Suppressor macrophage treated with lipopolysaccharide for 4 hours (primary cell): ENCODE measurements at places on chromosomes 11 and 22.
A peak's percentile ranks its signal among the peaks of the same experiment; 100 is the strongest.

DNA sequence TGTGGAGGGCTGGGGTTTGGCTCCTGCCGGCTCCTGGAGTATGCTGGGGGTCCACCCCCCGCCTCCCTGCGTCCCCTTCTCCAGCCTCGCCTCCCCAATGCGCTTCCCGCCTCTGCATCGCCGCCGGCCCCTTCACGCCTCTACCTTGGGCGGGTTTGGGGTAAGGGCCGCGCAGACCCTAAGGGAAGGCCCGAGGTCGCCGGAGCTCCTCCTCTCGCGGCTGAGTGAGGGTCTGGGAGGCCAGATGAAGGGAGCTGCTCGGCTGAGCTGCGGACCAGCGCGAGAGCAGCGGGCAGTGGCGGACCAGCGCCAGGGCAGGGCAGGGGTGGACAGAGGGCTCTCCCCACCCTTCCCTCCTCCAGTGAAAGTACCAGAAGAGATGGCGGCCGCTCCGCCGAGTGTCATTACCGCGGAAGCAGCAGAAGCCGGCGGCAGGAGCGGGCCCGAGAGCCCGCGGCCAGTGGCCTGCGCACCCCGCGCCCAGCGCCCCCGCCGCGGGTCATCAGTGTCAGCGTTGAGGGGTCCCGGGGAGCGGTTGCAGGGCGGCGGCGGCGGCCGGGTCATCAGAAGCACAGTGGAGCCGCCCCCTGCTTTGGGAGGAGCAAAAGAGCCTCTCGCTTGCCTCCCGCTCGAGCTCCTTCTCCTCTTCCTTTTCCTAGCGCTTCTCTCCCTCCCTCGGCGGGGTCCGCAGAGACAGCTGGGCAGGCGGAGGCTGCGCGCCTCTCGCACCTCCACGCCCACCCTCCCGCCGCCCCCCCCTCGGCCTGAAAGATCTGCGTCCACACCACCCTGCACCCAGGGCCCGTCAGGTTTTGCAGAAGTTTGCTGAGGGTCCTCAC is 255.6 kb upstream of the CADM1 start:
- peak; percentile 48 for DNase-seq

DNA sequence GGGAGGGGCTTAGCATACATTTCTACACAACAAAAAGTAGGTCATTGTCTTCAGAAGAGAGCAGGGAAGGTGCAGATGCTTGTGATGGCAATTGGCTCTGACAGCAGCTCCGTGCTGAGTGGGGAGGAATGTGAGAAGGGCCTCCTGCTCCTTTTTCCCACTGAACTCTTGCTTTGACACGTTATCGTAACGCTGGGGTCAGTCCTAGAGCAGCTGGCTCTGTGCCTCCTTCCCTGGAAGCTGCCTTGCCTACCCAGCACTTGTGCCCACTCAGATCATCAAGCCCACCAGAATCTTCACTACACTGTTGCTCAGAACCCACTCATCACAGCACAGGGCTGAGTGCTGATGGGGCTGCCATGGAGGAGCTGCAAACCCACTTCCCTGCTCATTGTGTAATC is 14.9 kb upstream of the NAV2 start:
- DNase-seq: no peak

DNA sequence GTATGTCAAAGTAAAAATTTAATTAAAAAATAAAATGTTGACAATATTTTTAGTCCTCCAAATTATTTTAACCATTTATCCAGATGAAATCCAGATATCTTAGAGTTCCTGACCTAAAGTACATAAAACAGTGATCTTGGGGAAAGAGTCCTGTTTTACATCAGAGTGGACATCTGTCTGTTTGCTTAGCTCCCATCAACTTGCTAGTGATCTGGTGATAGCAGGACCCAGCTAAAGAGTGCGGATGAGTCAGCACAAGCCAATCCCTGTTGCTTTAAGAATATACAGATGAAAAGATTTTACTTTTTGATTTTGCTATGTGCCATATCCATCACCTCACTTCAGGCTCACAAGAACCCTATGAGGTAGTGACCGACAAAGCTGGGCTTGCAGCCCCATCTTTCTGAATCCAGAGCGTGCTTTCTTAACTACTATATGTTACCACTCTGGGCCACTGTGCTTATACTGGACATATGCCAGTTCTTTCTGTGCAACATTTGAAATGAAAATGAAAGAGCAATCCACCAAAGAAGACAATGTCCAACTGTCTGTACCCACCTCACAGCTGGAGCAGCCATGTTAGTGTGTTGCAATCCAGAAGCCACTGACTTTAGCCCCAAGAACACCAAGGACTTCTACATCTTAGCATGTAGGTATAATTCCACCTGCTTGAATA is 167.6 kb upstream of the SESN3 start:
- peak; percentile 8 for DNase-seq

DNA sequence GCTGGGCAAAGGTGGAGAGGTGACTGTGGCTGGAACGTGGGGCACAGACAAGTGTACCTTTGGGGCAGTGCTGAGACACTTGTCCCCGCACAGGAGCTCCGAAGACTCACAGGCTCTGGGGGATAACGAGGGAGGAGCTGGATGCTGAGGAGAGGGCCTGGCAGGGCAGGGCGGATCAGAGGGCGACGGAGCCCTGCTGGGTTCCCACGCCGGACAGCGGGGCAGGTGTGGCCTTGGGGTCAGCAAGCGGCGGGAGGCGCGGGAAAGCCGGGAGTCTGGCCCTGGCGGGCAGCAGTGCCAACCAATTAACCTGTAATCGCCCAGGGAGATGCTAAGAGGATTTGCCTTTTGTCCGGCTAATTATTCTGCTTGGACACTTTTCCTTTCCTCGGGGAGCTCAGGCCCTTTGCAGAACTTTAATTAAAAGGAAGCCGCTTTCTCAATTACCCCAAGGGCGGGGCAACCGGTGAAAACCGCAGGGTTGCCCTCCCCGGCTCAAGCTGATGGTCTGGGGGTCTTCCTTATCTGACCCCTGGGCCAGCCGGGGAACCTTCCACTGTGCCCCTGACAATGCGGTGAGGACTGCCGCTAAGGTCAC is 71.5 kb downstream of the WNT7B start:
- no peak for DNase-seq

DNA sequence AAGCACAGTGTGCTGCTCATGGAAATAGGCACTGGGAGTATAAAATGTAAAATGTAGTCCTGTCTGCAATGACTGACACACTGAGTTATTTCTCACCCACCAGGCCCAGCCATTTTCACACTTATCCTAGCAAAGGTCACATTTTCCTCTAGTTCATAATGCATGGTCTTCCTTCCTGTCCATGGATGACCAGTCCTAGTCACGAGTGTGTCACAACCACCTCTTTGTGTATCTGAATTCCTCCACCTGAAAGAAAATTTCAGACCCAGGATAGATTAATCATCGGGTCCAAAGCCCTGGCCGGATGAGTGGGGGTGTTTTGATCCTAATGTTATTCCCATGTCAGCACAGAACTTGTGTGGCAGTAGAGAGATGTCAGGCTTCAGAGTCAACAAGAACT is at the start of gene MRGPRX4:
MRGPRX4 (plus strand) TSS at position 172 of the 400 bp plus-strand sequence. CDS start 420 bp downstream, outside the sequence.
- DNase-seq: no peak

- DNase-seq: peak; percentile 9
Observed at GRCh38 chr22:29266564-29267461, 968 bp downstream of the RHBDD3 start.

GRCh38 chr11:117520201-117520600 is 192.5 kb downstream of the CEP164 start:
- no peak for DNase-seq

DNA sequence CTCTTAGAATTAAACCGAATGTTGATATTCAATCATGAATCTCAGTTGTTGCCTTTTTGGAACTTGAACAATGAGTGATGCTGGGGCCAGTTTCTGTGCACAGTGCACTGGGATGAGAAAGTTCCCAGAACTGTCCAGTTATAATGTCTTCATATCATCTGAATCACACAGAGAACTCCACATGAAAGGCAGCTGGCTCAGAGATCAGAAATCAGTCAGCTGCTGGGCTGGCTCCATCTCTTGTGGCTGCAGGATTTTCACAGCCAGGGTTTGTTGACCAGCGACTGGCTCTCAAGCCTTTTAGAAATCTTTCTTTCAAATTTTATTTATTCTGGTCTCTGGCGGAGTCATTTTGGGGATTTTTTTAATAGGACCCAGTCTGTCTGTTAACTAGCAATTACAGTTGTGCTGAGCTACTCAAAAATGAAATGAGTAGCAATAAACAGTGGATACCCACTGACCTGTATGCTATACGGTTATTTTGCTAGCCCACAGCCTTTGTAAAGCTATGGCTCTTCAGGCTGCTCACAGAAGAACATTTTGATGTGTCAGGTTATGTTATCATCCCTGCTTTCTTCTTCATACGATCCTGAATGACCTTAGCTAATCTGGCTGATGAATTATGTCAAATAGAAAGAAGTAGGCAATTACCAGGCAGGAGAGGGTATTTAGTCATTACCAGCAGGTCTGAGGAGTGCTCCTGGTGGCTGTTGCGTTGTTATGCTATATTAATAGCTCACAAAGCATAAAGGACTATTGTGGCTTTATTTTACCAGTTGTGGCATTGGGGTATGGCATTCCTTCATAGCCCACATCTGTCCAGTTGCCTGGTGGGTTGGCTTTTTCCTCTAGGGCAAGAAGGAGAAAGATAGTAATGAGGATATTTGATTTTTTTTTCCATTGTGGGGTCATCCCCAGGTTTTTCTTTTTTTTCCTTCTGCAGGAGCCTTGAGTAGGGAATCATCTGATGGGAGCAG is 3.6 kb downstream of the FAT3 start:
- DNase-seq: no peak

- no peak for DNase-seq
Observed at GRCh38 chr11:24246715-24247114, 250.1 kb upstream of the LUZP2 start.

DNA sequence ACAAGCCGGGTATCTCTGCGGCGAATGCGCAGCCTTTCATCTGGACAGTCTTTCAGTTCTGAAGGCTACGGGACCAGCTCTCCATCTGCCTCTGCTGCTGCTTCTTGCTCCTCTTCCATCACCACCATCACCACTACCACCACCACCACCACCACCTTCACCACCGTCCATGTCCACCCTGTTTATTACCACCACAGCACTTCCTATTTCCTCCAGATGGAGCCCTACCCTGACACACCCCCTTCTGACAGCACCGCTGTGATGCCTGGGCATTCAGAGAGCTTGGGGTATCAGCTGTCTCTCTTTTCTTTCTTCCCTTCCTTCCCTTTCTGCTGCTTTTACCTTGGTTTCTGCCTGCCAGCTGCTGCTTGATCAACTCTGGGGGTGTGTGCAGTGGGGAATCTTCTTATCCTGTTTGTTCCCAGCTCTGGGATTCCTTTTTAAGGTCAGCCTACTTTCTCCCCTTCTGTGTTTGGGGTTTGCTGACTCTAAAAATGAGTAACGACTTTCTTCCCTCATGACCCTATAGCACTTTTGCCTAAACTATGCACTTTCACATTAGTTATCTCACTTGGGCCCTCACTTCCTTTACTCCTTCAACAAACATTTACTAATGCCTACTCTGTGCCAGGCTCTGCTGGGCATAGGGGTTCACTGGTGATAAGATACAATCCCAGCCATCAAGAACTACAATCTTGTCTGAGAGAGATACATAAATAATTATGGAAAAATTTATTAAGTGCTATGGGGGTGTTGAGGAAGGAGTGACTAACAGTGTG is 7.8 kb upstream of the RRM1 start:
- DNase-seq: no peak

DNA sequence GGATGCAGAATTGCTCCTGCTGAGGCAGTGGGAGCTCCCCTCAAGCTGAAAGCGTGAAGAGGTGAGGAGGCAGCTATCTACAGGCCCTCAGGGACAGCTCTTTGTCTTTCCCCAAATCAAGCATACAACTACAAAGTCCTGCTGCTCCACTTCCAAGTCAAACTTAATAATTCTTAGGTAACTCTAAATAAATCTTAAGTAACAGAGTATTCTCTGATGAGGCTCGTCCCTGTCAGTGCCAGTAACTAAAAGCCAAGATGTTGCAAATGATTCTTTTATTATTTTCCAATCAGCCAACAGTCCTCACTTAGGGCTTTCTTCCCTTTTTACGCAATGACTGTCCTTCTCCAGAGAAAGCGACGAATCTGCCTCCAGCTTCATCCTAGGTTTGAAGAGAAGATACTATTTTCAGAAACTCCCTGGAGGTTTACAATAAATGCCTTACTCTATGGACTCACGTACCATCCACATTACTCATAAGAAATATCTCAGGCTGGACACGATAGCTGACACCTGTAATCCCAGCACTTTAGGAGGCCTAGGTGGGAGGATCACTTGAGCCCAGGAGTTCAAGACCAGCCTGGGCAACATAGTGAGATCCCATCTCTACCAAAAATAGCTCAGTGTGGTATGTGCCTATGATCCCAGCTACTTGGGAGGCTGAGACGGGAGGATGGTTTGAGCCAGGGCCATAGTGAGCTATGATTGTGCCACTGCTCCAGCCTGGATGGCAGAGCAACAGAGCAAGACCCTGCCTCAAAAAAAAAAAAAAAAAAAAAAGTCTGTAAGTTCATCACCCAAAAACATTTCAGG is 3.1 kb upstream of the C22orf39 start:
- no peak for DNase-seq

- DNase-seq: no peak
Observed at GRCh38 chr11:67466367-67466766, 2.7 kb downstream of the TMEM134 start.

- peak; percentile 29 for DNase-seq
Observed at GRCh38 chr22:37045958-37046357, 5.6 kb upstream of the KCTD17 start.

GRCh38 chr22:27594474-27595134 is 207.0 kb downstream of the MN1 start:
- no peak for DNase-seq

GRCh38 chr11:93585758-93586157 is 42.6 kb upstream of the SMCO4 start:
- peak; percentile 67 for DNase-seq

- DNase-seq: peak; percentile 76
Observed at GRCh38 chr11:46238078-46238966, 39.1 kb upstream of the CREB3L1 start.

GRCh38 chr22:27310966-27311697 is 490.4 kb downstream of the MN1 start:
- DNase-seq: no peak

DNA sequence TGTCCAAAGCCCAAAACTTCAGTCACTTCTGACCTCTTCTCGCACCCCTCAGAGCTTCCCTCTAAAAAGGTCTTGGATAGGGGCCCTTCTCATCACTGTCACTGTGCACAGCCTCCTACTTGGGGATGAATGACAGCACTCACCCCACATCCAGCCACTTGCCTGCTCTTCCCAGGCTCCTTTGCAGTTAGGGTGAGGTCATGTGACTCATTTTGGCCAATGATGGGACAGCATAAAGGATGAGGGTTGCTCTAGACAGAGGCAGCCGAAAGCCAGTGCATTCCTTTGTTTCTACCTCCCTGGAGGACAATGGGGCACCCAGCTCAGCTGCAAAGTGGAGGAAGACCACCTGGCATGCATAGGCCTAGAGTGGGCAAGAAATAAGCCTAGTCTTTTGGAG is 1413.3 kb downstream of the TBC1D22A start:
- DNase-seq: no peak

GRCh38 chr11:92588393-92588792 is 363.8 kb downstream of the FAT3 start:
- DNase-seq: no peak

GRCh38 chr22:47038206-47038835 is 275.9 kb downstream of the TBC1D22A start:
- DNase-seq: no peak
